ENCODE measurements at places on chromosomes 2 and 18. TPM values are rescaled to one million over a fixed set of nuclear protein-coding genes. Genes with fewer than 3 reads are reported as not detected.

The ABCB11 gene
- not detected for total RNA-seq

DNA sequence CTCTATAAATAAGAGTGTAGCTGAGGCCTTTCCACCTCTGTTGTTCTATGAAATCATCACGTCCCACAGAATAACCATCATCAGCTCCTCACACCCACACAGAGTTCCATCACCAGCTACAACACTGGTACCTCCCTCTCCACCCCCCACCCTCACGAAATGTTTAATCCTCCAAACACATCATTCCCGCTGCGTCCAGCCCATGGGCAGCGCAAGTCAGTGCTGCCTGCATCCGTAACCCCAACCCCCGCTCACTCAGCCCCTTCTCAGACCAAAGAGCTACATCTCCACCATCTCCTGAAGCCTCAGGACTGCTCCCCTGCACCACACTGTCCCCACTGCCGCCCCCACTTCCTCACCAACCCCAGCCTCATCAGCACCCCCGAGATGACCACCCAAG is 19.4 kb downstream of the DNMT3A start:
- no peaks in the 10 kb centered on the region for H3K27me3 ChIP-seq
- peaks cover 70% of the 10 kb centered on the region for H3K4me1 ChIP-seq
- peak overlapping the region; percentile 97 for H3K27ac ChIP-seq
- H3K4me3 ChIP-seq, result peak overlapping the region; percentile 65
- peak; percentile 74 for DNase-seq

The KIAA2012 gene
- total RNA-seq, result not detected

DNA sequence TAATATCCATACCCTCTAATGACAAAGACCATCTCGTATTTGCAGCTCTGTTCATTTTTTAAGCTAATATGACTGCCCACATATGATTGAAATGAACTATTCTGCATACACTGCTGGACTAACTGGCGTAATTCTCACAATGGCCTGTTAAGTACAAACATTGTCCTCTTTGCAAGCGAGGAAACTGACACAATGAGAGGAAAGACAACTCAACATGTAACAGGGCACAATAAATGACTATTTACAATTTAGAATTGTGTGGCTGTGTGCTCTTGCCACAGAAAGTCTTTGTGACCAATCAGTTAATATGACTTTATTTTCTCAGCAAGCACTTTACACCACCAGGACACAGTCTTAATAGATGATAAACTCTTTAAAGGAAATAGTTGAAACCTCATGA is 498.0 kb downstream of the CNTNAP5 start:
- DNase-seq, result no peak
- no peaks in the 10 kb centered on the region for H3K27me3 ChIP-seq
- no peaks in the 10 kb centered on the region for H3K4me1 ChIP-seq
- no peak overlapping the region for H3K27ac ChIP-seq
- H3K4me3 ChIP-seq, result no peak overlapping the region
- H3K36me3 ChIP-seq, result no peaks in the 10 kb centered on the region

GRCh38 chr2:172080641-172081220 is 4.6 kb upstream of the DLX1 start:
- H3K4me1 ChIP-seq, result peaks cover 23% of the 10 kb centered on the region
- H3K27ac ChIP-seq, result no peak overlapping the region
- peaks cover 6% of the 10 kb centered on the region for H3K36me3 ChIP-seq
- H3K27me3 ChIP-seq, result peaks cover 76% of the 10 kb centered on the region
- DNase-seq, result no peak
- H3K4me3 ChIP-seq, result no peak overlapping the region

DNA sequence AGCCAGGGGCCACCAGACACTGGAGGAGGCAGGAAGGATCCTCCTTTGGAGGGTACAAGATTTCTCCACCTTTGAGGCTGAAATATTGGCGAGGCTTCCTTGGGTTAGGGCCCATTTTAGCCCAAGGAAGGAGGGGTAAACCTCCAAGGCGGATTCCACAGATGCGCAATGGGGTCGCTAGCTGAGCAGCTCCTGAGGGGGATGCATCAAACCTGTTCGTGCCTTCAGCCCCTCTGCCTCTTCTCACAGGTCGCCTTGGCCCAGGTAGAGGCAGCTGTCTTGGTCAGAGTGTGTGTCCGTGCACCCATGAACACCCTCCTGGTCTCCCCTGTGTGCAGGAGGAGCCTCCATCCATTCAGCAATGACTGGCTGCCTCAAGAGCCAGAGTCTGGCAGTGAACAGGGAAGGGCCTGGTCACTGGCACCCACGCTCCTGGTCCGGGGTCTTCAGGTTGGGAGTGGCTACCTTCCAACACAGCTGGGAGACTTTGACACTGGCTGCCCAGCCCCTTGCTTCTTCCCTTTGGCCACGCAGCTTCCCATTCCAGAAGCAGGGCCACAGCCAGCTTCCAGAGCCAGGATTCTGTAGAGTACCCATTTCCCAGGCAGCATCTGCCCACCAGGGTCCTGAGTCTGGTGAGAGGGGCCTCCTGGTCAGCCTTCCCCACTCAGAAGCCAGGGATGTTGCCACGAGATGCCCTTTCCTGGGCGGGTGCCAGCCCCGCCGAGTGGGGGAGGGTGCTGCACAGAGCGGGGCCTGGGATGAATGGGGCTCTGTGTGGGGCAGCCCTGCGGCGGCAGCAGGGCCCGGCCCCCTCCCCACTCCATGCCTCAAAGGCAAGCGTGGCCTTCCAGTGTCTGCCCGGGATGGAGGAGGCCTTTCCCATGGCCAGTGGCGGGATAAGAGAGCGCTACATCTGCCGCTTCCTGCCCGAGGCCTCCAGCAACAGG is 95.8 kb upstream of the GPC1 start:
- no peak overlapping the region for H3K4me3 ChIP-seq
- H3K36me3 ChIP-seq, result no peaks in the 10 kb centered on the region
- no peak overlapping the region for H3K27ac ChIP-seq
- H3K27me3 ChIP-seq, result peaks cover 14% of the 10 kb centered on the region
- no peaks in the 10 kb centered on the region for H3K4me1 ChIP-seq

The KCNE4 gene
- not detected for total RNA-seq

DNA sequence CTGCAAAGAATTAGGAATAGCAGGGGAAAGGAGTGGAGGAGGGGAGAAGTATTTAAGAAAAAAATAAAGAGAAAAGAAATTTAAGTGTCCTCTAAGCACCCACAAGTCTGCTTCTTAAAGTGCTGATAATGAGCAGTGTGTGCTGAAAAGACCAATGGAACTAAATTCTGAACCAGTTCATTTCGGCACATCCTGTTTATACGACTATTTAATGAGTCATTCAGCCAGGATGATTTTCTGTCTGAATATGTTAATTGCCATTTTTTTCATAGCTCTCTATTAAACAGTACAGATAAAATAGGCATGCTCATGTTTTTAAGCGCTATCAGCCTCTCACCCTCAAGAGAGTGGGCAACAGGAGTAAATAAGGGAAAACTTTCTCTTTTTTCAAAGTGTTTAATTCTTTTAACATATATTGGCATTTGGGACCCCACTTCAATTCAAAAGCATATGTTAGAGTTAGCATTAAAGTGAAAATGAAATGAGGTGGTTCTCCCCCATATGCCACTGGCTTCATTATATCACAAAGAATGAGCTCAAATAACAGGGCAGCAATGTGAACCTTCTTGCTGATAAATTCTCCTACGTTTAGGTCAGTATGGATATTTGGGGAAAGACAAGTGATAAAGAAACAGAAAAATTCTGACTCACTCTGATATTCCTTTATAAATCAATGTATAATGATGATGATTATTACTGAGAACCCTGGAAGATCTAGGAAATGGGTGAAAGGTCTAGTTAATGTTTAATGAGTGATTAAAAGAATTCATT is 87.5 kb downstream of the TCF4 start:
- H3K4me3 ChIP-seq, result no peak overlapping the region
- H3K36me3 ChIP-seq, result no peaks in the 10 kb centered on the region
- peaks cover 7% of the 10 kb centered on the region for H3K4me1 ChIP-seq

GRCh38 chr18:33951031-33951430 is 273.7 kb downstream of the NOL4 start:
- H3K36me3 ChIP-seq, result no peaks in the 10 kb centered on the region
- no peak overlapping the region for H3K4me3 ChIP-seq
- no peaks in the 10 kb centered on the region for H3K4me1 ChIP-seq
- DNase-seq, result no peak
- no peak overlapping the region for H3K27ac ChIP-seq

GRCh38 chr2:181949047-181949446 is 36.6 kb upstream of the PPP1R1C start:
- H3K27ac ChIP-seq, result no peak overlapping the region
- DNase-seq, result no peak
- peaks cover 7% of the 10 kb centered on the region for H3K4me1 ChIP-seq

The CYP27C1 gene
- not detected for total RNA-seq

The GPR39 gene
- not detected for total RNA-seq

The HOXD4 gene
- total RNA-seq, result not detected

GRCh38 chr18:54269893-54270844 is 852 bp downstream of the POLI start:
- peaks cover 16% of the 10 kb centered on the region for H3K4me1 ChIP-seq
- H3K27ac ChIP-seq, result peak overlapping the region; percentile 97
- H3K4me3 ChIP-seq, result peak overlapping the region; percentile 85
- no peaks in the 10 kb centered on the region for H3K36me3 ChIP-seq
- DNase-seq, result peak; percentile 82

DNA sequence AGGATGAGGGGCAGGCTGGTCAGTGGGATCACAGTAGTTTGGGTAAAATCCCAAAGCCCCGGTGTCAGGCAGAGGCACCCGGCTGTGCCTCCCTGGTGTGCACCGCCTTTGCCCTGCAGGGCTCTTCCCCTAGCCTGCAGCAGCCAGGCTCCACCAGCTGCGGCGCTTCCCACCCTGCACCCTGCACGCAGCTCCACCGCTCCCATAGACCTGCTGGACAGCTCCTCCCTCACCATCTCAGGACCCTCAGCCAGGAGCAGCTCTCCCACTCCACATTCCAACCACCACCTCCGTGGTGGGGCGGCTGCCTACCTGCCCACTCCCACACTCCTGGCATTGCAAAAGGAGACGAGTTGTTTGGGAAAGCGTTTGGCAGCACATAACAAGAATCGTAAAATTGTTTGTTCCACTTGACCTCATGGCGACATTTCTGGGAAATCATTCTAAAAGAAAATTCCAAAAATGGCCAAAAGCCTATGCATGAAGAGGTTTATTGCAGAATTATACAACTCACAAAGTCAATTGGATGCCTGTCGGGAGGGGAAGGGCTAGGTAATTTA is 287.4 kb upstream of the HDAC4 start:
- no peaks in the 10 kb centered on the region for H3K36me3 ChIP-seq
- H3K4me1 ChIP-seq, result no peaks in the 10 kb centered on the region
- peak; percentile 15 for DNase-seq
- peaks cover 19% of the 10 kb centered on the region for H3K27me3 ChIP-seq
- H3K27ac ChIP-seq, result no peak overlapping the region
- no peak overlapping the region for H3K4me3 ChIP-seq

The C2orf81 gene
- 3.9 TPM for total RNA-seq

- H3K4me3 ChIP-seq, result no peak overlapping the region
- peaks cover 21% of the 10 kb centered on the region for H3K27me3 ChIP-seq
- H3K36me3 ChIP-seq, result no peaks in the 10 kb centered on the region
- no peak overlapping the region for H3K27ac ChIP-seq
These were observed 11.7 kb upstream of the ANKRD53 start for GRCh38 chr2:70966681-70967080.

GRCh38 chr2:6683516-6683915 is 182.2 kb downstream of the CMPK2 start:
- DNase-seq, result no peak
- H3K4me1 ChIP-seq, result no peaks in the 10 kb centered on the region
- H3K36me3 ChIP-seq, result no peaks in the 10 kb centered on the region
- no peak overlapping the region for H3K27ac ChIP-seq
- no peak overlapping the region for H3K4me3 ChIP-seq

The C2orf66 gene
- total RNA-seq, result not detected

DNA sequence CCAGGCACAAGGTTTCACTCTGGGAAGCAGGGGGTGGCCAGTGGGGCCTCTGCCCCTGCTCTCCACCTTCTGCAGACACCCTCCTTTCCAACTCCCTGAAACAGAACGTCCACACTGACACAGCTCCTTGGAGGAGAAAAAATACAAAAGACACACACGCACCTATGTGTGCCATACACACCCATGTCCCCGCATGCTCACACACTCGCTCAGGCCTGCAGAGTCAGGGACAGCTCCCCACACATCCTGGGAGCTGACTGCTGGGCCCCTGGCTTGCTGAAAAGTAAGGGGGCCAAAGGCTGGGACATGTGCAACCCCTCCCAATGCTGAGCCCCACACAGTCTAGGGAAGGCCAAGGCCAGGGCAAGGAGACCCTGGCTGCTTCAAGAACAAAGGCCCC is 200.5 kb downstream of the TNS1 start:
- H3K4me3 ChIP-seq, result no peak overlapping the region
- no peak for DNase-seq
- no peaks in the 10 kb centered on the region for H3K4me1 ChIP-seq
- no peaks in the 10 kb centered on the region for H3K36me3 ChIP-seq
- no peaks in the 10 kb centered on the region for H3K27me3 ChIP-seq

The TMEM17 gene
- total RNA-seq, result 0.13 TPM

GRCh38 chr2:201880993-201881611 is 74.8 kb downstream of the CDK15 start:
- no peak overlapping the region for H3K4me3 ChIP-seq
- no peaks in the 10 kb centered on the region for H3K36me3 ChIP-seq
- no peak overlapping the region for H3K27ac ChIP-seq
- H3K4me1 ChIP-seq, result peaks cover 14% of the 10 kb centered on the region
- H3K27me3 ChIP-seq, result peaks cover 47% of the 10 kb centered on the region
- DNase-seq, result no peak

The KRTCAP3 gene
- 4.3 TPM for total RNA-seq

DNA sequence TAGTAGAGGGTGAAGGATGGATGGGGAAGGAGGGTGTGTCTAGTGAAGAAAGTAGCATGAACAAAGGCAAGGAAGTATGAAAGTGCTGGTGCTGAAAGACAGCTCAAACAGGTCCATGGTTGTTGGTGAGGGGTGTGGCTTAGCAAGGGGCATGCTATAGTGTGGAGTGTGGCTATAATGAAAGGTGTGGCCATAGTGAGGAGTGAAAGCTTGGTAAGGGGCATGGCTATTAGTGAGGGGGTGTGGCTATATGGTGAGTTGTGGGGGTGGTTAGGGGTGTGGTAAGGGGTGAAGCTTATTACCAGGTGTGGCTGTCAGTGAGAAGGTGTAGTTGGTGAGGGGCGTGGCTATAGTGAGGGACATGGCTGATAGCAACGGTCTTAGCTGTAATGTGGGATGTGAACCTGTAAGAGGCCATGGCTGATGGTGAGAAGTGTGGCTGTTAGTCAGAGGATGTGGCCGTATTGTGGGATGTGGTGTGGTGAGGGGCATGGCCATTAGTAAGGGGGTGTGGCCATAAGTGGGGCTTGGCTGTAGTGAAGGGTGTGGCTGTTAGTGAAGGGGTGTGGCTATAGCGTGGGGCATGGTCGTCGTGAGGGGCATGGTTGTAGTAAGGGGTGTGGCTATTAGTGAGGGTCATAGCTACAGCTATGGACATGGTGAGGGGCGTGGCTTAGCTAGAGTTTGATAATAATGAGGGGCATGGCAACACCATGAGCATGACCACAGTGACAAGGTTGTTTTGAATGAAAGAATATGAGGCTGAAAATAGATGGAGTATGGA is 549.6 kb downstream of the FBXO15 start:
- no peaks in the 10 kb centered on the region for H3K36me3 ChIP-seq
- no peaks in the 10 kb centered on the region for H3K4me1 ChIP-seq
- H3K27me3 ChIP-seq, result no peaks in the 10 kb centered on the region
- H3K4me3 ChIP-seq, result no peak overlapping the region
- H3K27ac ChIP-seq, result no peak overlapping the region

The UNC80 gene
- not detected for total RNA-seq

- peaks cover 10% of the 10 kb centered on the region for H3K27me3 ChIP-seq
- H3K27ac ChIP-seq, result peak overlapping the region; percentile 70
- peak overlapping the region; percentile 65 for H3K4me3 ChIP-seq
- peaks cover 12% of the 10 kb centered on the region for H3K4me1 ChIP-seq
- H3K36me3 ChIP-seq, result no peaks in the 10 kb centered on the region
- peak; percentile 3 for DNase-seq
These were observed 219.8 kb downstream of the DPP10 start for GRCh38 chr2:114661971-114662939.

- H3K27me3 ChIP-seq, result no peaks in the 10 kb centered on the region
- DNase-seq, result no peak
- peaks cover 91% of the 10 kb centered on the region for H3K36me3 ChIP-seq
- H3K4me1 ChIP-seq, result peaks cover 64% of the 10 kb centered on the region
- peak overlapping the region; percentile 27 for H3K27ac ChIP-seq
These were observed 14.9 kb downstream of the STAT1 start for GRCh38 chr2:190999058-190999457.
